ENCODE measurements at places on chromosomes 3 and 15.

- no peak for DNase-seq
Observed at GRCh38 chr3:194300382-194300758, 50.8 kb downstream of the CPN2 start.

DNA sequence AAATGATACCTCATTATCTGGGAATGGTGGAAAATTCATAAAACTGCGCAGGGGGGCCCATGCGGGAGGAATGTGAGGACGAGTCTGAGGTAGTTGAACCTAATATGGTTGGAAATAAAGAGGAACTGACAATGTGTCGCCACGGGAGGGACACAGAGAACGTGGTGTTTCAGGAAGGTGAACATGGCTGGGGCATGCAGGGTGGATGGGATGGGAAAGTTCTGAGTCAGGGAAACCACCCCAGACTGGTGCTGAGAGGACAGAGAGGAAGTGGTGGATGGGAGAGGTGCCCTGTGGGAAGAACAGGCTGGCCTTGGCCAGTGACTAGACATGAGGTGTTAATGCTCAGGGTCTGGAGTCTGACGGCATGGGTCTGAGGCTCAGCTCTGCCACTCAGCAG lies 137.1 kb upstream of the WNT5A start:
- DNase-seq = no peak

DNA sequence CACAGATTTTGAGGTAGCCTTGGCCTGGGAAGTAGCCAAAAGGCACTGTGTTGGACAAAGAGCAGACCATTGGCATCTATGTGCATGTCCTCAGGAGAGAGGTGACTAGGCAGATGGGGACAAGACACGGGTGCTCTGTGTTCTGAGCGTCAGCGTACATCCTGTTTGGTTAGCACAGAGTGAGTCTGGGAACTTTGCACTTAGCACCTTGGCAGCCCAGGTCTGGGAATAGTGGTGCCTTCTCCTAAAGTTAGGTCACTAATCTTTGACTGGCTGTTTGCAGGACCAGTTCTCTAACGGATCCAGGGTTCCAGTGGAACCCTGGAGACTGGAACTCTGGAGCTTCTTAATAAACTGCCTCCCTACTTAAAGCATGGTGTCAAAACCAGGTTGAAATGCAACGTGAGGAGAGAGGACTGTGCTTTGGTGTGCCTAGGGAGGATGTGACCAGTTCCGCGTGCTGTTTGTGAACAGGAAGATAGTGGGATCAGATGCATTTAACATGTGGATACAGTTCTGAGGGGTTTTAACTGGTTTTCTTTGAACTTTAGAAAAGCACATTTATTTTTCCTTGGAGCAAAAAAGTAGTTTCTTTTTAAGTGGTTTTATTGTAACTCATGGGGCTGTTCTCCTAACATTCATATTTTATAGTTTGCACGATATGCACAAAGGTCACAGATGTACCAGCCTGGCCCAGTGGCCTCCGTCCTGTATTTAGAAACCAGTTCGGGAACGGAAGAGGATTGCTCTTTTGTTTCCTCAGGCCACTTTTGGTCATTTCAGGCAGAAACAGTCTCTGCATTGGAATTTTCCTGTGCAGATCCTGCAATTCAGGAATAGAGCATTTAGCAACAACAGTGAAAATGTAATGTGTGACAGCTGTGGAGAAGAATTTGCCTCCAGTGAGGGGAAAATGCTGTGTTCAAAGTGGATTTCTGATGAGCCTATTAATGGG lies 48.8 kb downstream of the ABHD2 start:
- no peak for DNase-seq

GRCh38 chr3:70137366-70137765 lies 137.8 kb downstream of the SAMMSON start:
- DNase-seq = no peak

DNA sequence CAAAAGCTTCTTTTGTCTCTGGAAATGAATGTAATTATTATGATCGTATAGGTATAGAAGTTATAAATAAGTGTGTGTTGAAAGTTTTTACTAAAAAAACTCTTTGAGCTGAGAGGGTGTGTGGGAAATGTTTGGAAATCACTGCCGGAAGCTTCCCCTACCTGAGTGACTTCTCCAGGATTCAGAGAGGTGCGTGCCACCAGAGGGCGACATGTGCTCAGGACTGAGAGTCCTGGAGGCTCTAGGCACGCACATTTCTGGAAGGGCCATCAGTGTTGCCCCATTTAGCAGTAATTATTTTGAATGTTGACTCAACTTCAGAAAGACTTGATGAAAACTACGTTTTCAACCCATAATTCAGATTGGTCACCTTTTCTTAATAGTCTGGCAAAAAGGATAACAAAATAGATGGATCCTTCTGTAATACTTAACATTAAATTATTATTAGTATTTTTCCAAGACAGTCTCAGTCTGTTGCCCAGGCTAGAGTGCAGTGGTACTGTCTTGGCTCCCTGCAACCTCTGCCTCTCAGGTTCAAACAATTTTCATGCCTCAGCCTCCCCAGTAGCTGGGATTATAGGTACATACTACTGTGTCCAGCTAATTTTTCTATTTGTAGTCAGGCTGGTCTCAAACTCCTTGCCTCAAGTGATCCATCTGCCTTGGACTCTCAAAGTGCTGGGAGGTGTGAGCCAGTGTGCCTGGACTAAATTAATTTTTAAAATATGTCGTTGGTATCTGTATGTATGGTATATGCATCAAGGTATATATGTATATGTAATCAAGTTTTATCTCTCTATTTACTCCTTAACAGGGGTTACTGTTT lies 34.5 kb downstream of the GPR171 start:
- DNase-seq = peak; percentile 55

GRCh38 chr3:197178998-197179397 lies 119.4 kb downstream of the DLG1 start:
- DNase-seq = no peak

- no peak for DNase-seq
Observed at GRCh38 chr3:65523878-65524277, 514.8 kb downstream of the MAGI1 start.

GRCh38 chr3:43031889-43032545 lies 52.9 kb downstream of the GASK1A start:
- no peak for DNase-seq
